ENCODE measurements at places on chromosomes 12 and 14.

DNA sequence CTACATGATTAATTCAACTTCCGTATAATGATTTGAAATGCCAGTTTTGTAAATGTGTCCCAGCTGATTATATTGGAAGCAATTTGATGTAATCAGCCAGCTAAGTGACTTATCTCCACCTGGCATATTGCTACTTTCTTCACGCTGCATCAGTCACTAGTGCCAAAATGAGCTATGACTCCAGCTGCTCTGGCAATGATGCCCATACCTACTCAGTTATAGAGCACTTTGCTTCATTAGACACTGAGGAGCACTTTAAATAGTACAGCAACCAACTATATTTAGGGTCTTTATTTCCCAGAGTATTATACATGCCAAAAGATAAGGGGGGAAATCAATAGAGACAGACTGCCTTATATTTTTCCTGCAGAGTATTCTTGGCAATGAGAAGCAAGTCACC is 67.9 kb upstream of the LIN7A start:
- DNase-seq: no peak

- DNase-seq: no peak
Measured at GRCh38 chr14:65170768-65171507, 68.6 kb upstream of the MAX start.

DNA sequence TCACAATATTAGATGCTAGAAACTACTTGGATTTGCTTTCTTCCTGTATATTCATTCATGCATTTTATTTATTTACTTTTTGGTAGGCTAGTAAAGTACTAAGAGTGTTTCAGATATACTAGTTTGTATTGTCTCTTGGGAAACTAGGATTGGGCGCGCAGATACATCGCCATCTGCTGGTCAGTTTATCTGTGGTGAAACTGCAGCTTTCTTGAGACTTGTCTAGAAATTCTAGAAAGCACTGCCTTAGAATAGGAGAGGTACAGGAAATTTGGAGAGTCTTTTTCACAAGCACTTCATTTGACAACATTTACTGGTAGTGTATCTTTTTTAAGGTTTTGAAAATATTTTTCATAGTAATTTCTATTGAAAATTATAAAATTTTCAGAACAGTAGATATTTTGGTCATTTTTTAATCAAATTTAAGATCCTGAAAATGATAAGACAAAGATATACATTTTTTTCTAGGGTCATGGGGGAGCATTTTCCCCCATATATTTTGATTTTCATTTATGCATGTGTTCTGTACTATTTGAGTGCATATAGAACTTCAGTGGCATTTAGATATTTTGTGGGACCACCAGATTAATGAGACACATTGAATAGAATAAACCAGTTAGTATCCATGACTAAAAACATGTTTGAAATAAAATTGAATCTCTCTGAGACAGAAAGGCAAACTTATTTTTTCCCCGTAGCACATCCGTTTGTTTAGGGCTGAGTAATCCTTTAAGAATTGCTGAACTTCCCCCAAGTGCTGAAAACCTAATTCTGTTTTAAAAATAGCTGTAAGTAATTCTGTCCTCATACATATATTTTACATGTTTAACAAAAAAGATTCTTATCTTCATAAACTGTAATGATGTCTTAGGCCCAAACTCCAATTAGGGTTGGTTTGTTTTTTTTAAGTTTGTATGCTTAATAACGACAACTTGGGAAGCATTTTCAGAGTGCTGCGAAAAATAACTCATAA is 44.5 kb downstream of the SLC38A6 start:
- DNase-seq: no peak

DNA sequence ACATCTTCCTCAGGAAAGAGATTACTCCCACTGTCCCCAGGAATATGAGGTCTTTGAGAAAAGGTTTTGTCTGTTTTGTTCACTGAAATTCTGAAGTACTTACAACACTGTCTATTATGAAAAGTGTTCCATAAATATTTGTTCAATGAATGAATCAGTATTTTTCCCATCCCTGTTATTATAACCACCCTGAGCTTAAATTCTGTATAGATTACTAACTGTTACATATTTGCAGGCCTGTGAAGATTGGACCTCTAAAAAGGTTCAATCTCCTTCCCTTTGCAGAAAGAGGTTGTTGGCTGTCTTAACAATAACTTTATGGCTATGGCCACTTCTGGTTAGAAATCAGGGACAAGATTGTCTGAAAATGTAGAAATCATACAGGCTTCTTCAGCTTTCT is 174.5 kb upstream of the NPAS3 start:
- no peak for DNase-seq

DNA sequence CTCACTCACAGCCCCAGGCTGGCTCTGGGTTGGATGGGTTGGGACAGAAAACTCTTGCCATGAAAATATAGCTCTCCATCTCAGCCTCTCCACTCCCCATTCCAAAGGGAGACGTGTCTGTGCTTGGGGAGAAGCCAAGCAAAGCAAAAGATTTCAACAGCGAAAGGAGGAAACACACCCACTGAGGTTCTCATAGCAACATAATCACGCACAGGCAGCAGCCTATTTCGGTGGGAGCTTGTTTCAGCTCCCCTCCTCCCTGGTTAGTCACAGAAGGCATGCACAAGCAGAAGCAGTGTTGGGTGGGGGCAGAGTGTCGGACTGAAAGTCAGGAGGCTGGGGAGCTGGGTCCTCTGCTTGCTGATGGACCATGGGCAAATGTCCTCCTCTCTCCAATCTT is 1.9 kb upstream of the PRMT8 start:
- DNase-seq: no peak

GRCh38 chr14:80906336-80906735 is 35.2 kb downstream of the CEP128 start:
- DNase-seq: no peak

GRCh38 chr12:125143491-125143890 is 78.3 kb downstream of the AACS start:
- no peak for DNase-seq

DNA sequence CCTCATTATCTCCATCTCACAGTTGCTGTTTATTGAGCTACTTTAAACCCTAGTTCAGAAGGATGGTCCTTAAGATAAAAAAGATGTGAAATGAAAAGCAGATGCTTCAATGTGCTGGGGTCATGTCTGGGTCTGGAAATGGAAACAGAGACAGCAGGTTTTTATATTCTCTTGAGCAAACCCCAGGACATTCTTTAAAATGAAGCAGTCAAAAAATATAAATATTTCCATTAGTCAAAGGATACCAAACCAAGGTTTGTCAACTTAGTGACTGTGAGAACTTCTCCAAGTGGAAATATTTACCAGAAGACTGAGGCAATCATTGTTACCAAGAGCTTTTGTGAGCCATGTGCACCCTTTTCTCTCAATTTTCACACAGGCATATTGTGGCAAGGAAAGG is 102.5 kb upstream of the DIO2 start:
- no peak for DNase-seq

GRCh38 chr12:110583137-110584059 is at the start of gene PPTC7:
PPTC7 (minus strand) TSS chr12:110583318; CDS start chr12:110583031, 287 bp downstream.
- DNase-seq: peak; percentile 29

- no peak for DNase-seq
Measured at GRCh38 chr12:132827763-132828703, 636 bp downstream of the GOLGA3 start.

DNA sequence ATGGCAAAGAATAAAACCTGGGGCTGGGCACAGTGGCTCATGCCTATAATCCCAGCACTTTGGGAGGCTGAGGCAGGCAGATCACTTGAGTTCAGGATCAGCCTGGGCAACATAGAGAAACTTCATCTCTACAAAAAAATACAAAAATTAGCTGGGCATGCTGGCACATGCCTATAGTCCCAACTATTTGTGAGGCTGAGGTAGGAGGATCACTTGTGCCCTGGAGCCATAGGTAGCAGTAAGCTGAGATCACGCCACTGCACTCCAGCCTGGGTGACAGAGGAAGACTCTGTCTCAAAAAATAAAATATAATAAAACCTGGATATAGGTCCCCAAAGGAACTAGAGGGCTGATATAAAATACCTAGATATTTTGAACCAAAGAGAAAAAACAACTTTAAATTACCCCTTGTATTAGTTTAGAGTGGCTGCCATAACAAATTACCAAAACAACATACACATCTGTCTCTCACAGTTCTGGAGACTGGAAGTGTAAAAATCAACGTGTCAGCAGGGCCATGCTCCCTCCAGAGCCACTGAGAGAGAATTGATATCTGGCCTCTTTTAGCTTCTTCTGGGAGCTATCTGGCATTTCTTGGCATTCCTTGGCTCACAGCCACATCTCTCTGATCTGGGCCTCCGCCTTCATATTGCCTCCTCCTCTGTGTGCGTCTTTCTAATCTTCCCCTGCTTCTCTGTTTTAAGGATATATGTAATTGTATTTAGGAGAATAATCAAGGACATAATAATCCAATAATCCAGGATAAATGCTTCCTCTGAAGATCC is 47.9 kb upstream of the ATF7IP start:
- DNase-seq: no peak

DNA sequence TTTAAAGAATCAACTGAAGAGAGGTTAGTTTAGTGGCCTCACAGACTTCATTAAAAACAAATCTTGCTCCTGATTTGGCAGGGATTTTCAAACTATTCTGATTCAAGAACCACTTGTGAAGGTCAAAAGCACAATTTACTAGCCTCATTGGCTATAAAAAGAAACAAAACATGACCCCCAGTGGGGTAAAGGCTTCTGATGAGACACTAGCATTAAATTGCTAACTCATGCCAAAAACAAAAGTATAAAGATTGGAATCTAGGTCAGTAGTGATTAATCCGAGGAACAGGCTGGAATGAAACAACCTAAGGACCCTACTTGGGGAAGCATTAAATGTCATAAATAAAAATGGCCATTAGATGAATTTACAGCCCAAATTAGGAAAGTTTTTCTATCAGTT is 312.3 kb downstream of the PAWR start:
- no peak for DNase-seq

GRCh38 chr12:19482551-19483109 is 43.3 kb downstream of the AEBP2 start:
- DNase-seq: no peak

GRCh38 chr14:54671537-54671936 is 104.6 kb downstream of the SAMD4A start:
- DNase-seq: no peak

- DNase-seq: no peak
Measured at GRCh38 chr12:113800201-113800600, 165.9 kb downstream of the RBM19 start.

GRCh38 chr14:66487164-66487563 is 993 bp downstream of the CCDC196 start:
- no peak for DNase-seq

GRCh38 chr12:48350249-48351021 is at the start of gene ZNF641:
ZNF641 (minus strand) TSS chr12:48350919; CDS start chr12:48348090, 2,829 bp downstream.
- no peak for DNase-seq

- no peak for DNase-seq
Measured at GRCh38 chr12:68389305-68389704, 57.1 kb upstream of the MDM1 start.

DNA sequence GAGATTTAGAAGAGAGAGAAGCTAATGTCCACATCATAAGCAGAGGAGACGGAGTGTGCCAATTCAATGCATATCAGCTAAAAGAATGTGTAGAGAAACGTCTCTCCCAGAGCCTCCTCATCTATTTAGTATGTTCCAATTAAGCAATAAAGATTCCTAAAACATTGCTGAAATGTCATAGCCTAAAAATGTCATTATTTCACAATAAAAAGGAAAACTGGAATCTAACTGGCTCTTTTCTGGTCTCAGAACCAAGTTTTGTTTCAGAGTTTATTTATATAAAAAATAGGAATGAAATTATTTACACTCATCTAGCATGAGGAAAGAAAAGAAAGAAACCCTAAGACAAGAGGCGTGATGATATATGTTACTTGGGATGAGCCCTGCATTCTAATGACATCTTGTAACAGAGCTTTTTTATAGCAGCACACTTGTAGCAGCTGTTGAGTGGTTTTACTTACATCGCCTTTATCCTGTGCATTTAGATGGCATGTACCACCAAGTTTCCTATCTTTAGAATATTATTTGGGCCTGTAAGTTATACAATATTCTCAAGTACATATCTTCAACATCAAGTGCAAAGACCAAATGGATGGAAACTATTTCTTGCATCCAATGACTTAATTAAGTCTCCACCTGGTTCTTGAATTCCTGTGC is 266.3 kb upstream of the PRKD1 start:
- DNase-seq: no peak

- DNase-seq: no peak
Measured at GRCh38 chr12:106197906-106198623, 49.8 kb downstream of the CKAP4 start.

GRCh38 chr14:85622106-85622505 is 92.2 kb downstream of the FLRT2 start:
- no peak for DNase-seq

Data from cortex of kidney (tissue), 1 donor.